ENCODE measurements at places on chromosomes 3 and 15. TPM values are rescaled to one million over a fixed set of nuclear protein-coding genes. Genes with fewer than 3 reads are reported as not detected.
A peak's percentile ranks its signal among the peaks of the same experiment; 100 is the strongest.

Gene MITF
- 1.6 TPM for total RNA-seq

Gene PGBD4
- total RNA-seq: 3.8 TPM

Gene KCNAB1
- total RNA-seq: 0.09 TPM

Gene MESP1
- total RNA-seq: 2.1 TPM

Gene STT3B
- 131 TPM for total RNA-seq

Gene REC114
- total RNA-seq: not detected

Gene ANKRD34C
- not detected for total RNA-seq

Gene FHIT
- total RNA-seq: 3.7 TPM

Gene SENP8
- 1.2 TPM for total RNA-seq

Gene NRG4
- not detected for total RNA-seq

Gene DHFR2
- 9.6 TPM for total RNA-seq

Gene MAGEL2
- total RNA-seq: not detected

Gene CX3CR1
- total RNA-seq: 1.9 TPM

- DNase-seq: peak; percentile 89
These were observed 105.5 kb downstream of the IQSEC1 start for GRCh38 chr3:12967606-12968351.

DNA sequence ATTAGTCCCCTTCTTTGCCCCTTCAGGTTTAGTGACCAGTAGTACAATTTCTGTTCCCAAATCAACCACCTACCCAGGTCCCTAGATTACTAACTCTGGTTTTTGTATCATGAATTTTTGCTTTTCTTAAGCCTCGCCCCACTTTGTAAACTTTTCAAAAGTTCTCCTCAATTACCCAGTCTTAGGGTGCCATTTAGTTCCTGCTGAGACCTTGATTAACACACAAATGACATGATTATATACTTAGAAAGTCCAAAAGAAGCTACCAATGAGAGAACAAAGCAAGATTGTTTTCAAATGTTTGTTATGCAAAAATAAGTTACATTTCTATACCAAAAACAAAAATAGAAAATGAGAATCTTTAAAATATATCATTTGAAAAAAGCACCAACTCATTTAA, 594.4 kb downstream of the SQOR start:
- no peak for DNase-seq

- DNase-seq: no peak
These were observed 34.7 kb downstream of the POLG start for GRCh38 chr15:89299896-89300295.

DNA sequence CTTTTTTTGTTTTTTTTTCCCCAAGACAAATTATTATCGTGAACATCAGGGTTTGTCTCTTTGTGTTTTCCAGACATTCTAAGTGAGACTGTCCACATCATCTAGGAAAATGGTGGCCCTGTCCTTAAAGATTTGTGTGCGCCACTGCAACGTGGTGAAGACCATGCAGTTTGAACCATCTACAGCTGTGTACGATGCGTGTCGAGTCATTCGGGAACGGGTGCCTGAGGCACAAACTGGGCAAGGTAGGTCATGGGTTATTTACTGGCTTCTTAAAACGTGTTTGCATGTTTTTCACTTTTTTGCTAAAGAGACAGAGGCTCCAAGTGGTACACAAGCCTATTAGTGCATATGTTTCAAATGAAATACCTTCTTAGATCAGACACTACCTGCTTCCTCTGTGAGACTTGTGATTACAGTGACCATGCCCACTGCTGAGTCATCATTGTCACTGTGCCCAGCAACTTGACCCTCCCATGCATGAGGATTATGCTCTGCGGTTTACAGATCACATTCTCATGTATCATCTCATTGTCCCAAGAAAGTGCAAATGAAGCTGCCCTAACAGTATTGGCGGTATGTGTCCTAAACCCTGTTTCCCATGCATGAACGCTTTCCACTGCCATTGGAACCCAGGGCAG, 395.2 kb upstream of the TPM1 start:
- DNase-seq: no peak

- DNase-seq: no peak
These were observed 607.2 kb downstream of the OTOL1 start for GRCh38 chr3:162103808-162104207.

GRCh38 chr3:177772908-177773557, 575.8 kb upstream of the TBL1XR1 start:
- DNase-seq: no peak

- DNase-seq: no peak
These were observed 16.1 kb downstream of the POU1F1 start for GRCh38 chr3:87260270-87260669.

GRCh38 chr3:128076483-128077201, 24.4 kb downstream of the SEC61A1 start:
- no peak for DNase-seq

DNA sequence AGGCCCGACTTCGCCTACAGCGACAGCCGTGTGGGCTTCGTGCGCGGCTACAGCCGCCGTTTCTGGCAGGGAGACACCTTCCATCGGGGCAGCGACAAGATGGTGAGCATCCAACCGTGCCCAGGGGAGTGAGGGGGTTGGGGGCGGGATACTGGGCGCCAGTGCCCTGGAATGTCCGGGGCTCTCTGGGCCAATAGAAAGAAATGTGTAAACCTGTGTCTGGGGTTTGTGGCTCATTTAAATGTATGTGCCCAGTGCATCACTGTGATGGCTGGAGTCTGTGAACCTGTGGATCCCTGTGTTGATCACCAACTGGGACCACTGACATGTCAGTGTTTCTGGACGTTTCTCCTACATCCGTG, 423 bp downstream of the CHAC1 start:
- DNase-seq: no peak

DNA sequence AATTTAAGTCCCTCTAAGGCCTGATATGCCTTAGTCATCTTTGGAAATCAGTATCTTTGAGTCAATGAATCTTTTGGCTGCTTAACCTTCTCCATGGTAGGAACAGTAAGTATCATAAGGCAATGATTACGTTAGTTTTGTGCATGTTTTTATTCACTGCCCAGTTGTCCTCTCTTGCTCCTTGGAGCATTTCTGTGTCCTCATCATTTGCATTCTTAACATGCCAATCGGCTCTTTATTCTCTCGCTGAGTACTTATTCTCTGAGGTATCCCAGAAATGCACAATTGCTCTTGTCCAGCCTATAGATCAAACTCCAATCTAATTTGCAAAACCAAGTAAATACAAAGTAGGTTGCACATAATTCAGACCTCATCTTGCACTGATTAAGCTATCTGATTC, 405.0 kb upstream of the IL12A start:
- no peak for DNase-seq

DNA sequence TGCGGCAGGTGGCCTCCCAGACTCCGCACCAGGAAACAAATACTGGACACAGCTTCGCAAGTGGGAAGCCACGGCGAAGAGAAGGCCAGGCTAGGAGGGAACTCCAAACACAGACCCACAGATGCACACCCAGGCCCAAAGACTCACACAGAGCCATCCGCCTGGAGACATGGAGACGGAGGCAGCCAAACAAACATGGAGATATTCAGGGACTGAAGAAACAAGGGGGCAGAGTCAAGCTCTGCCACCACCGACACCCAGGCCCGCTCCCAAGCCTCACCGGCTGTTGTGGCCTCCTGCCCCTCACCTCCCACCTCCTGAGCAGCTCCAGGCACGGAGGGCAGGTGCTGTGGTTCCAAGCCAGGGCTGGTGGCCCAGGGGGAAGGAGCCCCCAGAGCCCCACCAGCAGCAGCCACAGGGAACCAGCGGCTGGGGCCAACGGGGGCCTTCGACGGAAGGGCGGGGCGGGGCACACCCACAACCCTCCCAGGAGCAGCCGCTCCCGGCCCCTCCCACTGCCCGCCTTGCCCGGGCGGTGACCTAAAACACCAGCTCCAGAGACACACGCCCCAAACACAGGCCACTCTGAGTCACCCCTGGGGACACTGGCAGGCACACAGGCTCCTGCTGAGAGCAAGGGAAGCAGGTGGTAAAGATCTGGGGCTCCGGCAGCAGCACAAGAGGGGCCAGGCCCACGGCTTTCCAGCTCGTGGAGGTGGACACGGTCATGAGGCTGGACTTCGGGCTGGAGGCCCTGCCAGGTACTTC, 31.9 kb downstream of the TNK2 start:
- DNase-seq: no peak

- no peak for DNase-seq
These were observed 795 bp downstream of the LAMB2 start for GRCh38 chr3:49132073-49132436.

GRCh38 chr15:21262851-21263425, 177.4 kb downstream of the POTEB3 start:
- DNase-seq: no peak

DNA sequence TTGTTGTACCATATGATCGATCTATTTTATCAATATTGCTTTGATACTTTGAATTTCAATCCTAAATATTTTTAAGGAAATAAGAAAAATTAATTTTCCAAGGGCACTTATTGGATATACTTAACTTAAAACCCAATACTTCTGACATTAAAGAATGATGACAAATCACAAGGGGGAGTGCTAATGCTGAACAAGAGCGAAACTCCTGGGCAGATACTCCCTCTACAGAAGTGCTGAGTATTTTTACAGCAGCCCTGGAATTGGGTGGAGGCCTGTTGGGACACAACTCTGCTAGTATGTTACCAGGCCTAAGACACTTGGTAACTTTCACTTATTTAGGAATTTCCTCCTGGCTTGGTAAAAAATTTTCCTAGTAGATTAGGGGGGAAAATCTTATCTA, 46.2 kb downstream of the DENND6A start:
- no peak for DNase-seq

DNA sequence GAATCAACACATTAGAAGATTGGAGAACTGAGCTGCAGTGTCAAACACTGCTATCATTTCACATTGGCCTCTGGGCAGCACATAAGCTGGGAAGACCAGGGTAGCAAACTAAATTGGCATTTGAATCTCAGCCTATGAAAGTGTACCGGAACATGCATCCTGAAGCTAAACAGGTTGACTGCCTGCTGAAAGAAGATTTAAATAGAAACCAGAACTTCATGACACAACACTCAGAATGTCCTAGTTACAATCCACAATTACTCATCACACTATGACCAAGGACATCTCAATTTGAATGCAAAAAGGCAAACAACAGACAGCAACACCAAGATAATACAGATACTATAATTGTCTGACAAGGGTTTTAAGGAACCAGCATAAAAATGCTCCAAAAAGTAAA, 26.2 kb downstream of the TM2D3 start:
- DNase-seq: no peak

DNA sequence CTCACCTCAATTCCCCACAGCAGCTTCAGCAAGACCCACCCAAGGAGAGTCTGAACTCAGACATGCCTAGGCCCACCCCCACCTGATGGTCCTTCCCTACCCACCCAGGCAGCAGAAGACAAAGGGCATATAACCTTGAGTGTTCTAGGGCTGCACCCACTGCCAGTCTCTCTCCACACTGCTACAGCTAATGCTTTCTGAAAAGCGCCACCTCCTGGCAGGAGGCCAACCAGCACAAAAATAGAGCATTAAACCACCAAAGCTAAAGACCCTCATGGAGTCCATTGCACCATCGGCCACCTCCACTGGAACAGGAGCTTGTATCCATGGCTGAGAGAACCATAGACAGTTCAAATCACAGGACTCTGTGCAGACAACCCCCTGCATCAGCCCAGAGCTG, 11.3 kb upstream of the RPL39L start:
- DNase-seq: peak; percentile 63

- DNase-seq: no peak
These were observed 20.2 kb upstream of the TM4SF18 start for GRCh38 chr3:149353581-149354184.

DNA sequence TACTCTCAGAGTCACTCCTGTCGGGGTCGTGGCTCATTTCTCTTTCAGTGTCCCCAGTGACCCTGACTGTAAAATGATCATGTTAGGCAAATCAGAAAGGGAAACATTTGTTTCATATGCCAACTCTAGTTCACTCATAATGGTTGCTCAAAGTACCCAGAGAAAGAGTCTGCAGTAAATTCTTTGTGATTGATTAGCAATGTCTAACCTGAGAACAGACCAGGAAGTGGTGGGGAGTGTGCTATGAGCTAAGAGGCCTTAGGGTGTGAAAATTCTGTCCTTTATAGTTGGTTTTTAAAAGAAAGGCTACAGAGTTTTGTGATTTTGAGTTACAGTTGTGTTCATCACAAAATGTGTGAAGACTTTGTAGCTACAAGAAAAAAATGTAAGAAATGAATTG, 108.9 kb downstream of the EDEM1 start:
- DNase-seq: no peak

DNA sequence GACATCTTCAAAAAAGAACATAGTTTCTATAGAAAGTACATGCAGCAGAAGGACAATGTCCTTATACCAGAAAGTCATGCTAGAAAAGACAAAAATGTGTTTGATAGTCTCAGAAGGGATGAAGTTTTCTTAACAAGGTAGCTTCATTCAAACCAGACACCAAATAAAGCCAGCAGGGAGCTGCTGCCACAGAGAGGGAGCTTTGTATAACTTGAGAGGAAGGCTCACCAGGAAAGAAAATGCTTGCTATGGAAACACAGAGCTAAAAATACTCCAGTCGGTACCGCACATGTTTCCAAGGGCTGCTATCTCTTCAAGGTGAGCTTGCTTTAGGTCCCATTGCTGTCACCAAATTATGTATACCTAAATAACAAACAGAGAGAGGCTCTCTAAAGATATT, 1074.8 kb upstream of the ALCAM start:
- no peak for DNase-seq

DNA sequence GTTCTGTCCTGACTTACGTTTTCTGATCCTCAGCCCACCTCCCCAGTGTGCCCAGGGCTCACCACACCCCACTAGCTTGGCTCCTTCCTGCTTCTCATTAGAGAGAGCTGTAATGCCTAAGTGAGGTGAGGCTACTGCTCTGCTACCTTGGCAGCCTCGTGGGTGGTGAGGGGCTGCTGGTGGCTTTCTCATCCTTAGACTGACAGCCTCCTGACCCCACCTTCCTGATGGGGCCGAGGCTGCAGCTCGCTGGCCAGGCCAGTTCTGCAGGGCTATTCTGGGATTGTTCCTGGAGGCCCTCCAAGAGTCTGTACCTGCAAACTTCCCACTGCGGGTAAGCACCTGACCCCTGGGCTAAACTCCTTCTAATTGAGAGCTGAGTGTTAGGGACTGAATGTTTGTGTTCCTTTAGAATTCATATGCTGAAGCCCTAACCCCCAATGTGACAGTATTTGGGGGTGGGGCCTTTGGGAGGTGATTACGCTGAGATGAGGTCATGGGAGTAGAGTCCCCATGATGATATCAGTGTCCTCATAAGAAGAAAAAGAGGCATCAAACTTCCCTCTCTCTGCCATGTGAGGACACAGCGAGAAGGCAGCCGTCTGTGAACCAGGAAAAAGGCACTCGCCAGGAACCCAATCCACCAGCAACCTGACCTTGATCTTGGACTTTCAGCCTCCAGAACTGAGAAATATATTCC, 38.1 kb upstream of the IQSEC1 start:
- DNase-seq: peak; percentile 5

- DNase-seq: no peak
These were observed 5.4 kb downstream of the NFKBIZ start for GRCh38 chr3:101854608-101855304.

- no peak for DNase-seq
These were observed 272.6 kb downstream of the PDCD6IP start for GRCh38 chr3:34070831-34071585.

GRCh38 chr15:31452595-31453557, 126.2 kb downstream of the KLF13 start:
- DNase-seq: no peak
